NCI-H345 (cell line): ENCODE measurements at places on chromosomes 2 and 18.

DNA sequence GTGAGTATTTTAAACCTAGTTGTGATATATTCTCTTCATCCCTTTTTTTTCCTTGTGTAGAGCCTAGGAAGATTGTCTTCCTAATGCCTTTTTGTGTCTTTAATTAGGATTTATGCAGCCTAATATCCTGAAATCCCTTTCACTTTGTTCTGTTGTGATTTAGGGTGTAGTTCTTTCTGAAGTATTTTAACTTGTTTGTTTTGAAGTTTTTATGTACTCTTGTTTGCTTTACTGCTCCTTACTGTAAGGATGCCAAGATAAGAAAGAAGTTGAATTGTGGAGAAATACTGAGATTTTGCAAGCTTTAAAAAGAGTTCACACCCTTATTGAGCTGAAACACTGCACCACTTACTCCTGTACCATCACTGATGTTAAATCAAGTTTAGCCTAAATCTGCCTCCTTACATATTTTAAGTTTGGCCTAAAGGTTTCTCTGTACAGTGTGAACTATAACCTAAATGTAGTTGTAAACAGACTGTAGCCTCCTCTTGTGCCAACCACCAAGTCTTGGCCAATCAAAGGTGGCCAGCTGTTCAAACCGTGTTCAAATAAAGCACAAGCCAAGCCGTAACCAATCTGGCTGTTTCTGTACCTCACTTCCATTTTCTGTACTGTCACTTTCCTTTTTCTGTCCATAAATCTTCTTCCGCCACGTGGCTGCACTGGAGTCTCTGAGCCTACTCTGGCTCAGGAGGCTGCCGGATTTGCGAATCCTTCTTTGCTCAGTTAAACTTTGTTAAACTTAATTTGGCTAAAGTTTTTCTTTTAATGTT, 17.7 kb upstream of the ACOXL start:
- DNase-seq, result no peak

- no peak for DNase-seq
Measured at GRCh38 chr2:60516383-60516811, 37.1 kb downstream of the BCL11A start.

DNA sequence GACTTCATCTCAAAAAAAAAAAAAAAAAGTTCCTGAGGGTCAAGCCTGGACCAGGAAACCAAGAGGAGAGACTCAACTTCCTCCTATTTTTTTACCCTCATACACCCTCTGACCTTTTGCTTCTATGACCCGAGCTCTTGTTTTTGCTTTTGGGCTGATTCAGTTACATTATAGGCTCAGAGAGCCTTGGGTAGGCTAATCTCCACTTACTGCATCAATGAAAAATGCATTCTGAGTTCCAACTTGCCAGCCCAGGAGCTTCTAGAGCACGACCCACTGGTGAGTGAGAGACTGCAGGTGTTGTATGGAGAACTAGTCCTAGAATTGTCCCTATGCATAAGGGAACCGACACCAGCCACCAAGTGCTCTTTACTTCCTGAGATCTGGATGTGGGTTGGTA, 91.1 kb downstream of the CABLES1 start:
- no peak for DNase-seq

GRCh38 chr2:158912112-158912511, 56.3 kb upstream of the TANC1 start:
- DNase-seq, result no peak

DNA sequence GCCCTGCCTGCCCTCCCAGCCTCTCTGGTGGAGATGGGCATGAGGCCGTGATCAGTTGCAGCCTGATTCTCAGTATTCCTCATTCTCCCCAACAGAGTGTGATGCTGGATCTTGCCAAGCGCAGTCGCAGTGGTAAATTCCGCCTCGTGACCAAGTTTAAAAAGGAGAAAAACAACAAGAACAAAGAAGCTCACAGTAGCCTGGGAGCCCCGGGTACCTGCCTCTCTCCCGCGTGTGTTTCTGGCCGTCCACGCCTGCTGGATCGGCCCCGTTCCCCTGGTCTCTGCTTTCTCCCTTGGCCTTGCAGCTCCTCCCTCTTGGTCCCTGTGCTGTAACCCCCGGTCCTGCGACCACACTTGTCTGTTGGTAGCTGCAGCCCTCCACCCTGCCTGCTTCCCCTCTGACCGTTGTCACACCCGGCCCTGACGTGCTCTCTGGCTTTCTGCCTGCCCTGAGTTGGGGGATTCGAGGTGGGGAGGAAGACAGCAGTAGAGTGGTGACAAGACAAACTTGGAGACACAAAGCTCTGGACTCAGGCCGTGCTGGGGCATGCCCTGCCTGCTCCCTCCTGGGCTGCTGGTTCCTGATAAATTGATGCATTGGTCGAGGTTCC, 99.5 kb downstream of the USP40 start:
- DNase-seq, result no peak

DNA sequence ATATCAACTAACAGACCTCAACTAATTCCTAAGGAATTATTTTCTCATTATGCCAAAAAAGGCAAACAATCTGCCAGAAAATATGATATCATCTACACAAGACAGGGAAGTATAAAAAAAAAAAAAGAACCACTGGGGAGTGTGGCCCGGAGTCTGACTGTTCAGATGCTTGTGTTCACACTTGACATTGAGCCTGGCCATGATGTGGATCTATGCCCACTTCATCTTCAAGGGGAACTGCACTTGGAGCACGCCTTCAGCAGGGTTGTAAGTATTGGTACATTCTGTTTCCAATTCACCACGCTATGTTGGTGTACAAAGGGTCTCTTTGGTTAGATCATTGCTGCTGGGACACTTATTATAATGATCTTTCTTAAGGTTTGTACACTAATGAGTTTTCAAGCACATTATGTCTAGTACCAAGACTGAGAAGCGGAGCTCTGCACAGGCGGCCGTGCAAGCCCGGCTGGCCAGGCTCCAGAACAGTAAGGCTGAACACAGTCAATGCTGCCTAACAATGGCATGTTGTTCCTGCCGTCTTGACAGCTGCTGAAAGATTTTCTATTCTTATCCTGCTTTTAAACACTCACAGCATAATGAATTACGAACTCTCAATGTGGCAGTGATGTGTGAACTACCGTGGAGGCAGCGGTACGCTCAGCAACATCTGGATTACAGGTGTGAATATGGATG, 788.4 kb upstream of the SOX11 start:
- peak; percentile 16 for DNase-seq

- no peak for DNase-seq
Measured at GRCh38 chr2:28616396-28616999, 120.6 kb downstream of the PLB1 start.

DNA sequence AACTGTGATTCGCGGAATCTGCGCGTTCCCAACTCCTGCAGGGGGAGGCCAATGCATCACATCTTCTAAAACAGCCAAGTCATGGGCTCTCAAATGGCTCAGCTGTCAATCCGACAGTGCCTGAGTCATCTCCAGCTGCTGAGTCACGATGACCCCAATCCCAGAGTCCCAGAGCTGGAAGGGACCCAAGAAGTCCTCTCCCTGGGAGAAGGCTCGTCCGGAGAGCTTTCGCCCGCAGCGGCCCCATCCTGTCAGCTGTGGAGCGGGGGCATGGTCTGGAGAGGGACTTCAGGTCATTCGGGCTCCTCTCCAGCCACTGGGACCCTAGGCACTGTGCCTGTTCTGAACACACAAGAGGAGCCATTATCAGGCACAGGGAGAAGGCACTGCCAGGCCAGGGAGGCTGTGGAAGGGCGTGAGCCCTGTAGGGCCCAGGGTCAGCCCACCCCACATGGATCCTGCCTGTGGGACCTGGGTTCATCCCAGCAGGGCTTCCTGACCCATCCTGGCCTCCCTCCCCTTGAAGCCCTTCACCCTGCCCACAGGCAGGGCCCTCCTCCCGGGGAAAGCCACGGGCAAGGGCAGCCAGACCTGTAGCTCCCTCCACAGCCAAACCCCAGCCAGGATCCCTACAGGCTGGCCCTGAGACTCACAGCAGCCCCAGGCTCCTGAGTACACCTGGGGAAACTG, 47.6 kb upstream of the GPC1 start:
- DNase-seq, result no peak

DNA sequence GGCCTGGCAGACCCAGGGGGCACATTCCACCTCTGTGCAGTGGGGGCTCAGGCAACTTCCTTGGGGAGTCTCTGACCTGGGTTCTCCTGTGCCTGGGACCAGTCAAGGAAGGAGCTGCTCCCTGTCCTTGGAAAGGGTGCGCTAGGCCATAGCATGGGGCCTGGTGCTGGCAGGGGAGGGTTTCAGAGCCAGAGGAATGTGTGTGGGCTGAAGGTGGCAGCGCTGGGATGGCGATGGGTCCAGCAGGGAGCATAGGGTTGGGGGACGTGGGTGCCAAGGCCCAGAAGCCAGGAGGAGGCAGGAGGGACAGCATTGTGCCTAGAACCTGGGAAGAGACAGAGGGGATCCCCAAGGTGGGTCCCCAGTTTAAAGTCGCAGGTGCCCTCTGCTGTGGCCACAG, 66.3 kb upstream of the TUBA3E start:
- DNase-seq, result no peak

- DNase-seq, result no peak
Measured at GRCh38 chr2:166193407-166193806, 65.6 kb upstream of the SCN1A start.

DNA sequence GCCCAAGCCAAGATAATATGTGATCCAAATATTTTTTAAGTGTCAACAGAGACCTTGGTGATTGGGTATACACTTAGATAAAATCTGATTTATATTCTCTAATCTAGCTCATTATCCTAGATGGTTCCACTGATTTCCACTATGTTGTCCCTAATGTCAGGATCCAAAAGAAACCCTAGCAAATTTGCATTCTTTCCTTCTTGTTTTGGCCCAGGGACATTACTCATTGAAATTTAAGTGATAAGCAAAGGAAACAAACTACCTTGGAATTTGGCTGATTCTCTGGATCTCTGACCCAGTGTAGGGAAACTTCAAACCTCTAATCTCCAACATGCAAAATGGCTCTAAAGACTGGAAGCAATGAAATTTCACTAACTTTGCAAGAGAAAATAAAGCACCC, 179.8 kb upstream of the MEIS1 start:
- DNase-seq, result no peak

DNA sequence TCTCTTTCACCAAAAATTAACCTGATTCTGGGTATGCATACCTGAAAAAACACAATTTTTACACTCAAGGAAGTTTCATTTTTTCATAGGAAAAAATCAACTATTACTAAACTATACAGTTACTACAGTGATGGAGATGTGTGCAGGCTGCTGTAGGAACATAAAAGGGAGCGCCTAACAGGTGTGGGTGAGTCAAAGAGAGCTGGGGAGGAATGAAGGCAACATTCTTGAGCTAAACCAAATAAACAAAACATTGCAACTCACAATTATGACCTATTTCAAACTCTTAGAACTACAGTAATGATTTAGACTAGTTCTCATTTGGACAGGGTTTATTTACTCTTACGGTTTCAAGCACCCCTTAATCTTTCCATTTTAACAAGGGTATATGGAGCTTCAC, 13.4 kb upstream of the CLASP1 start:
- DNase-seq, result no peak

GRCh38 chr2:160252278-160252887, 52.3 kb upstream of the ITGB6 start:
- DNase-seq, result peak; percentile 11

- no peak for DNase-seq
Measured at GRCh38 chr2:39361511-39361910, 75.6 kb downstream of the MAP4K3 start.

DNA sequence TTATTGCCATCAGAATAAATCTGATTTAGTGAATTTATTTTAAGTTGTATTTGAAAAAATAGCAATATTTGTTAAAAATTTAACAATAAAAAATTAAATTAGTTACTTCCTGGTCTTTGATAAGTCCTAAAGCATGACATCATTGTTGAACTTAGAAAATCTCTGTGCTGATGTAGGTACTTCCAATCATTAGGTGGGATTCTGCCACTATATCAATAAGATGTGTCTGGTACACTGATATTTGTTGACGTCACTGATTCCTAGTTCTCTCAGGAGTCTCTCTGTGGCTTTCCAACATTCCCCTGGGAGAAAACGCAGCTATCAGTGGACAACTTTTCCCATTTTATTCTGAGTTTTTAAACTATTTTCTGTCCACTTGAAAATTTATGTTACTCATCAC, 143.5 kb downstream of the GALNT13 start:
- DNase-seq, result no peak

GRCh38 chr2:210158236-210158635, 13.0 kb downstream of the KANSL1L start:
- no peak for DNase-seq

GRCh38 chr18:70172225-70172624, 33.3 kb downstream of the RTTN start:
- DNase-seq, result no peak

DNA sequence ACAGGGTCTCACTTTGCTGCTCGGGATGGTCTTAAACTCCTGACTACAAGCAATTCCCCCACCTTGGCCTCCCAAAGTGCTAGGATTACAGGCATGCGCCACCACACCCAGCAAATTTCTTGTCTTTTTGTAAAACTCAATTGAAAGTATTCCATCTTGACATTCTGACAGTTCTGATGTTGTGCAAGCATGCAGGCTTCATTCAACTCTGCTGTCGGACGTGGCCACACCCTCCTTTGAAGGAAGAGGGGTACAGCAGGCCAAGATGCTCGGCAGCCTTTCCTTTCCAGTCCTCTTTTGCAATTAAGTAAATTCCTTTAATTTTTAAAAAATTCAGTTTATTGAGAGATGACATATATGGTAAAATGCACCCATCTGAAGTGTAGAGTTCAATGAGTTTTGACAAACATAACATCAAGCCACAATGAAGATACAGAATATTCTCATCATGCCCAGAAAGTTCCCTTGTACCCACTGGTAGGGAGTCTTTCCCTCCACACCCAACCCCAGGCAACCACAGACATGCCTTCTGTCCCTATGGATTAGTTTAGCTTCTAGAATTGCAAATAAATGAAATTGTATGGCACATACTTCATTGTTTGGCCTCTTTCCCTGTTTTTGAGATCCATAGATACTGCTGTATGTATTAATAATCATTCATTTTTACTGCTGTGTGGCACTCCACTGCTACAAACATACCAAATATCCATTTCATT, 33.1 kb downstream of the TUBB6 start:
- no peak for DNase-seq

DNA sequence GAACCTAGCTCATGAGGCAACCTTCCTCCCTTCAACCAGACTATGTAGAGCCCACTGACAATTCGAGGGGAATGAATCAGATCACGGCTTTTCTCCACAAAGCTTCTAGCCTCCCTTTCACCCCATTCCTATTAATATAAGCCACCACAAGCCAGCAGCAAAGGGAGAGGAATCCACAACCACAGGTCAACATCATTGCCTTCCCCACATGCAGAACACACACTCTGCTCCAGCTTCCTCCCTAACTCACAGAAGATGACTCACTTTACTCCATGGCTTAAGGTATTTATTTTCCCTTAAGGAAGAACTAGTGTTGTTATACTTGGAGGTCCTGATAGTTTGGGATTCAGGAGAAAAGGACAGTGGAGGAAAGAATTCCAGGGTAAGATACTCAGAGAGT, 272.2 kb downstream of the C1D start:
- DNase-seq, result no peak

GRCh38 chr2:173654161-173654895, 299.7 kb downstream of the CDCA7 start:
- no peak for DNase-seq
